ENCODE measurements at places on chromosomes 12 and 14.
A peak's percentile ranks its signal among the peaks of the same experiment; 100 is the strongest.

- DNase-seq: no peak
These were observed 432.6 kb downstream of the PCNX1 start for GRCh38 chr14:71339650-71340415.

DNA sequence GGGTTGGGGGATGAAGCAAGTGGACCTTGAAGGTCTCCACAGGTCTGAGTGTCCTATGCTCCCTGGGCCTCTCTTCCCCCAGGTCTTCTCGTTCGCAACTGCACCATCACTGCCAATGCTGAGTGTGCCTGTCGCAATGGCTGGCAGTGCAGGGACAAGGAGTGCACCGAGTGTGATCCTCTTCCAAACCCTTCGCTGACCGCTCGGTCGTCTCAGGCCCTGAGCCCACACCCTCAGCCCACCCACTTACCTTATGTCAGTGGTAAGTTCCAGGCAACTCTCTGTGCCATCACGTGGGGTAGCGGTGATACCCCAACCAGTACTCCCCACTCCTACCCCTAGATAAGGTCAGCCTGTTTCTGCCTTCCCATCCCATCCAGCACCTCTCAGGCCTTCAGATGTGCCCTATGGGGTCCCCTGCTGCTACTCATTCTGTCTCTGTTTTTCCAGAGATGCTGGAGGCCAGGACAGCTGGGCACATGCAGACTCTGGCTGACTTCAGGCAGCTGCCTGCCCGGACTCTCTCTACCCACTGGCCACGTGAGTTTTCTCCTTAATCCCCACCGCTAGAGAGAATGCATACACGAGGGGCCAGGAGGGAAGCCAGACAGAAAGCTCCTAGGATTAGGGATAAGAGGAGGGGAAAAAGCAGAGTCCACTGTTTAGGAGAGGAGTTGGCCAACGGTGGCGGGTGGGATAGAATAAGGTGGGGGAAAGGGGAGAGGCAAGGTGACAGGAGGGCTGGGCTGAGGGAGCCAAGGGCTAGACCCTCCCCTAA is 1.6 kb upstream of the TAPBPL start:
- DNase-seq: no peak

DNA sequence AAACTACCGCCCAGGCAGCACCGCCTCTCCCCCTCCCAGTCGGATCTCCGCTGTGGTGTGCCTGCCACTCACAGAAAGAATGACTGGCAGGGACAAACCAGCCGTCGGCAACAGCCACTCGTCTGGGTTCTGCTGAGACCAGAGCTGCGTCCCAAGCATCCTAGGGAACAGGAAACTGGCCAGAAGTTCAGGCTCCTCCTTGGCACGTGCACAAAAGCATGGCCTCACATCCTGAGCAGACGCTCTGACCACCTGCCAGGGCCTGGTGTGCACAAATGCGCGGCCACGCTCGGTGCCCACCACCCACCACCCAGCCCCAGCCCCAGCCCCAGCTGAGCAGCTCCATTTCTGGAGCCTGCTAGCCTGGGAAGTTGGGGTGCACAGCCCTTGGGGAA is 214.8 kb downstream of the DPF3 start:
- no peak for DNase-seq

- no peak for DNase-seq
These were observed 31.5 kb upstream of the ANO6 start for GRCh38 chr12:45184147-45184963.

DNA sequence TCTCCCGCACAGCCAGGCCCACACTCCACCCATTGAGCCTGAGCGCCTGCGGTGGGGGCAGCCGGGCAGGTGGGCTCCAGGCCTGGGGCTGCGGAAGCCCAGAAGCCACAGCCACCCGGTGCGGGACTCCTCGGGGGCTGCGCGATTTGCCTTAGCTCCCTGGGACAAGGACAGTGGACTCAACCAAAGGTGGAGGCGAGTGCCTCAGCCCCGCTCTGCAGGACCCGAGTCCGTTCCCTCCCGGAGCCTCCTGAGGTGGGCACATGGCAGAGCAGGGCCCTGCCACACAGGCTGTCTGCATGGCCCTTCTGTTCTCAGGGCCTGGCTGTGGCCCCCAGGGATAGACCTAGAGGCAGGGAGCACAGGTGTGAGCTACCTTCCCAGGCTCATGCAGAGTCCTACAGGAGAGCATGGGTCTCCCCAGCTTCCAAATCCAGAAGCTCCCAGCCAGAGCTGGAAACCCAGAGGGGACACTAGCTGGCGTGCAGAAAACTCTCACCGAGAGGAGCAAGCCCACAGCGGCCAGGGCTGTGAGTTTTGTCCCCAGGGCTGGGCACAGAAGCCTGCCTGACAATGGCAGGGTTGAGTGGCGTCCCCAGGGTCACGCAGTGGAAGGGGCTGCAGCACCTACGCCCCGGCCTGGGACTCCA is 22.2 kb upstream of the LRTM2 start:
- DNase-seq: no peak

DNA sequence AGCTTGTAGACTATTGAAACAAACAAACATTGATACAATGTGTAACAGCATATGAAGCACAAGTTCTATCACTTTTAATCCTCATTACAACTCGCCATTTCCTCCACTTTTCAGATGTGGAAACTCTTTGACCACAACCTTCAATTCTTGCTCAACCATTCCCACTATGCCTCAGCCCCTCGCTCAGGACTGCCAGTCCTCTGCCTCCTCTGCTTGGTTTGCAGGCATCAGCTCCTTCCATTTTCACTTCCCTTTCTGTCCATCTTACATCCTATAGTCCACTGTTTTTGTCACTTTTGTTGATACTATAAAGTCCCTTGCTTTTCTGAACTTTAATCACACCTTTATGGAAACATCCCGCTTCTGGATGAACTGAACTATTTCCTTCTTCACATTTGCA is 28.2 kb upstream of the CD27 start:
- DNase-seq: no peak

- DNase-seq: no peak
These were observed 50.4 kb downstream of the MAGOHB start for GRCh38 chr12:10563002-10563401.

- no peak for DNase-seq
These were observed 75.8 kb upstream of the SOX5 start for GRCh38 chr12:24025153-24025798.

- DNase-seq: no peak
These were observed 94.2 kb upstream of the CLEC14A start for GRCh38 chr14:38350102-38350501.

- no peak for DNase-seq
These were observed 84.9 kb upstream of the ADAMTS20 start for GRCh38 chr12:43636725-43637463.

GRCh38 chr12:118288174-118288573 is 84.5 kb downstream of the TAOK3 start:
- DNase-seq: no peak

DNA sequence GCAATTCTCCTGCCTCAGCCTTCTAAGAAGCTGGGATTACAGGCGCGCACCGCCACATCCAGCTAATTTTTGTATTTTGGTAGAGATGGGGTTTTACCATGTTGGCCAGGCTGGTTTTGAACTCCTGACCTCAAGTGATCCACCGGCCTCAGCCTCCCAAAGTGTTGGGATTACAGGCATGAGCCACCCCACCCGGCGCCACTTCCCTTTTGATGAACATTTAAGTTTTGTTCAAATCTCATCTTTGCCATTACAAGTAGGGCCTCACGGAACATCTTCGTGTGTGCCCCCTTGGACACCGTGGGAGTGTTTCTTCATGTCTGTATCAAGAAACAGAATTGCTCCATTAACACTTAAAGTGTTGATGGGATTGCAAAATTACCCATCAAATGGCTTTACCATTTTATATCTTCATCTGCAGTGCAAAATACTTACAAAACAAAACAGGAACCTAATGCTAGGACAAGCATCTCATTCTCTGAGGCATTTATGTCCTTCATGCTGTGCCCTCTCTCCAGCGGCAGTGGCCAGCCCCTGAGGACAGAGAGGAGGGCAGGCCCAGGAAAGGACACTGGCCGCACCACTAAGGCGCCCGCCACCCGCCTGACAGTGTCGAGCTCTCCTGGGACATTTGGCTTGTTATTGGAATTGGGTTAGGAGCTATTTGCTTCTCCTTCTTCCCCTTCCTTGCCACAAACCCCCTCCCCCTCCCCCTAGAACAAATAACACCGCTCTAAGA is 61.7 kb downstream of the RFX4 start:
- DNase-seq: no peak

DNA sequence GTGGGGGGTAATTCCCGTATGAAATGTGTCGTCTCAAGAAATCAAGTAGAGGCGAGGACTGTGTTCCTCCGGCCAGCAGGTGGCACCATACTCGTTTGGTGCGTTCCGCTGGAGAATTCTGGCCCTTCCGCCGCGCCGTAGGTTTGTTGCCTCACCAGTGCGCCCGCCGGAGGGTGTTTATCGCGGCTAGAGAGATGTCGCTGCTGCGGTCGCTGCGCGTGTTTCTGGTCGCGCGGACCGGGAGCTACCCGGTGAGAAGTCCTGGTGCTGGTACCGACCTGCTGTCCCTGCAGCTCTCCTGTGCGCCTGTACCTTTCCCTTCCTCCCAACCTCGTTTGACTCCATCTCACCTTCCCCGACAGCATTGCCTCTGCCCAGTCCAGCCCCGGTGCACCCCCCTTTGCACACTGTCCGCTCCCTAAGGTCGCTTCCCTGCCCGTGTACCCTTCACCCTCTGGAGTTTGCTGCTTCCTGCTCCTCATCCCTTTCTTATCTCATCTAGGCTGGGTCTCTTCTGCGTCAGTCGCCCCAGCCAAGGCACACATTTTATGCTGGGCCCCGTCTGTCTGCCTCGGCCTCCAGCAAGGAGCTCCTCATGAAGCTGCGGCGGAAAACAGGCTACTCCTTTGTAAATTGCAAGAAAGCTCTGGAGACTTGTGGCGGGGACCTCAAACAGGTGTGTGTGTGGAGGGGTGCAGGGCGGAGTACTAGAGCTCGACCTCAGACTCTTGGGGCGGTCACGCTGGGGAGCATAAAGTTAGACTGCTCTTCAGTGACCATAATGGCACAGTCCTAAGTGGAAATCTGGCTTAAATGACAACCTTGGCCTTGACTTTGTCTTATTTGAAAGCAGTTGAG is at the start of gene TSFM:
Gene TSFM (plus strand): TSS at position 180 of the 858 bp plus-strand sequence. CDS start 15 bp downstream, at position 195.
- DNase-seq: peak; percentile 76

DNA sequence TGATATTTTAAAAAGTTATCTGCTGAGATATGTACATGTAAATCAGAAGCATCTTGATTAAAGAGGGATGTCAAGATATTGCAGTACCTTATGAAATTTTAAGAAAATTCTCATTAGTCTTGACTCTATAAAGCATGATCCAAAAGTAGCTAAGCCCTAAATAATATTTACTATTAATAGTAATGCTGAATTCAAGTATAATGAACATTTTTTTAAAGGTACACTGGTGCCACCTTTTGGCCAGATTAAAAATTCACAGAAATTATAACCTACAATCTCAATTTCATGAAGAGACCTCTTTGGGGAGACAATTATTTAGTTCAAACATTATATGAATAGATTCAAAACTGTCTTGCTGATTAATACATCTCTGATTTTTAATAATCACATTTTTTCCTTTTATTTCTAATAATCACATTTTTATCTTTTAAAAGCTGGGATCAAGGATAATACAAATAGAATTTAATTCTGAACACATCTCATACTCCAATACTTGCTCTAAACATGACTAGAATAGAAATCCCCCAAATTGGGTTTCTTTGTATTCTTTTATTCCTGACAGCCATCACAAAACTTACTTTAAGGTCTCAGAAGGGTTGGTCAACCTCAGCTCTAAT is 13.4 kb downstream of the AKAP5 start:
- DNase-seq: no peak

GRCh38 chr14:51513933-51514332 is 137.8 kb upstream of the FRMD6 start:
- no peak for DNase-seq

DNA sequence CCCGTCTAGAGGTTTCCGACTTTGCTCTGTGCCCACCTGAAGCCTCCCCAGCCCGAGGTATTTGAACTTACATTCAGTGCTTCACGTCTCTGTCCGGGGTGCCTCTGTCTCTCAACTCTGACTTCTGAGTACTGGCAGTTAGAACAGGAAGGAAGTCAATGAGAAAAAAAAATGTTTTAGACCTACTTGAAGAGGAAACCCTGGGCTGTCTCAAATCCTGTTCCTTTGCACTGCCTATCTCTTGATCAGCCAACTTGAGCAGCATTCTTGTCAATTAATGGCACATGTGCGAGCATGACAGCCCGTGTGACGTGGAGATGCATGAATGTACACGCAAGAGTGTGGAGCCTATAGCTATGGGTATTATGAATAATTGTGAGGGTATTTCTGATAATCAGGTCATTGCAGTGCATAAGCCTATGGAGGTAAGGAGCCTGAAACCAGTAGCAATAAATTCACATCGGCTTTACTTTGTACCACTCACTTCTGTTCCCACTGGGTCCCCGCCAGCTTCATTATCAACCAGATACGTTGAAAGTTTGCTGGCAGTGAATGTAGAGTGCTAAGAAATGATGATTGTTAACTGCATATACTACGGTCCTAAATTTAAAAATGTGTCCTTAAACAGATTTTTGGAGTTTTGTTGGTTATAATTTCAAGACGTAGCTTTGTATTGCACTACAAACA is at the start of gene ARHGDIB:
Gene ARHGDIB (minus strand): TSS at position 136 of the 687 bp plus-strand sequence. CDS start 10,889 bp downstream, outside the sequence.
- DNase-seq: no peak

Data from smooth muscle cell of the brain vasculature (primary cell).